ENCODE measurements at places on chromosomes 3 and 15.

DNA sequence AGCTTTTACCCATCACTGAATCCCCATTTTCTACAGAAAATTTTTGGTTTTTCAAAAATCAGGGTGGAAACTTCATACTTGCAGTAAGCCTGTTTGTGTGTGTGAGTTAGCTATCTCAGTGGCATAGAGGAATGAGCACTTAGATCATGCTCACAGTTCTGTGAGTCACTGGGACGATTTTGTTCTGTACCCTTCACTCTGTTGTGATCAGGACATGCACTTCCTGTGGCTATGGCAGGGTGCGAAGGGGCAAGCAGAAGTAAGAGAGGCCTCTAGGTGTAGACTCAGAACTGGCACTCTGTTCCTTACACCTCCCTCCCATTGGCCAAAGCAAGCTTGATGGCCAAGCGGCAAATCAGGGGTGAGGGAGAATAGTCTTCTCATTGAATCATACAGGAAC is 11.6 kb downstream of the NIPA2 start:
- no peak for DNase-seq

DNA sequence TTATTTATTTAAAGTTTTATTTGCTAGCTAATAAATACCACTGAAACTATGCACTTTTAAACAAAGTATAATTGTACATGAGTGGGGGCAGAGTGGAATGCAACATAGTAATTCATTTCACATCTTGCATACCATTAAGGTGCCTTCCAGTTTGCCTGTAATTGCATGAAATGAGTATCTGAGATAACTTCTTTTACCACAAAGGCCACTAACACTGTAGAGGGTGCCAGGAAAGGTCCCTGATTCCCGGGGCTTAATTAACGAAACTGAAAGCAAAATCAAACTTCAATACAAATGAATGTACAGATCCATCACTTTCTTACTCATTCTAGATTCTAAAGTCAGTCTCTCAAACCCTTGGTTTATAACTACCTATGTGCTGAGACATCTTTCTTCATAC is 2.1 kb downstream of the CD47 start:
- DNase-seq, result no peak

- no peak for DNase-seq
Measured at GRCh38 chr3:128448491-128448890, 18.2 kb downstream of the DNAJB8 start.

GRCh38 chr15:33078607-33079006 is 115.9 kb downstream of the FMN1 start:
- DNase-seq, result no peak

DNA sequence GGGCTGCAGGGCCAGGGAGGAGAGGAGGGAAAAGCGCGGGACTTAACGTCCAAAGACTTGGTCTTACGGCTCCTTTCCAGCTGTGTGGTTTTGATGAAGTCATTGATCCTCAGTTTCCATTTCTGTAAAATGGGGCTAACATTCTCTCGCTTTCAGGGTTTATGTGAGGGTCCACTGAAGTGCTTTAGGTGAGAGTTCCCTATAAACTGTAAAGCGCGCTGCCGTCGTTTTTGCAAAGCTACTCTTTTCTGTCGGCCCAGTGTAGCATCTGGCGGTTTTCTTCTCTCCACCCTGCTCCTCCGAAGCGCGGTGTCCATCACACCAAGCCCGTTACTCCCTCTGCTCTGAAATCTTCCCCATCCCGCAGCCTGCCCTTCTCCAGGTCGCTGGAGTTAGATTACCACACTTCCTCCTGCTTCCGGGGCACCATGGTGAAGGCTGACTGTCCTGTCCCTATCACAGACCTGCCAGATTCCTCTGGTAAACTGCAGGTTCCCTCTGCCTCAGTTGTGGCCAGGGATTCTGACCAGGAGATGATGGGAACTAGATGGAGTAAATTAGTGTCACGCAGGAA is 702 bp upstream of the DNAJC17 start:
- no peak for DNase-seq

- no peak for DNase-seq
Measured at GRCh38 chr15:100725121-100726069, 123.0 kb downstream of the ASB7 start.

- DNase-seq, result no peak
Measured at GRCh38 chr3:40099871-40100270, 209.6 kb upstream of the EIF1B start.

GRCh38 chr3:23592961-23593931 is 212.5 kb upstream of the UBE2E1 start:
- no peak for DNase-seq

DNA sequence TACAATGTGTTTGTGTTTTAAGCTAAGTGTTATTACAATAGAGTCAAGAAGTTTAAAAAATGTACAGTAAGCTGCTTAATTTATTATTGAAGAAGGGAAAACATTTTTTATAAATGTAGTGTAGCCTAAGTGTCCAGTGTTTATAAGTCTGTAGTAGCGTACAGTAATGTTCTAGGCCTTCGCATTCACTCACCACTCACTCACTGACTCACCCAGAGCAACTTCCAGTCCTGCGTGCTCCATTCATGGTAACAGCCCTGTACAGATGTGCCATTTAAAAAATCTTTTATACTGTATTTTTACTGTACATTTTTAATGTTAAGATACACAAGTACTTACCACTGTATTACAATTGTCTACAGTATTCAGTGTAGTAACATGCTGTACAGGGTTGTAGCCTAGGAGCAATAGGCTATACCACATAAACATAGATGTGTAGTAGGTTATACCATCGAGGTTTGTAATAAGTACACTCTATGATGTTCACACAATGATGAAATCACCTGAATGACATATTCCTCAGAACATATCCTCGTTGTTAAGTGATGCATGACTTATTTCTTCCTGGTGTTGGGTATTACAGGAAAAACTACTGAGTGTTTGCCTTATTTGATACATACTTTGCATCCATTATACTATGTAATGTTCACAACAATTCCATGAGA is 156.6 kb upstream of the NUDT16 start:
- DNase-seq, result no peak

DNA sequence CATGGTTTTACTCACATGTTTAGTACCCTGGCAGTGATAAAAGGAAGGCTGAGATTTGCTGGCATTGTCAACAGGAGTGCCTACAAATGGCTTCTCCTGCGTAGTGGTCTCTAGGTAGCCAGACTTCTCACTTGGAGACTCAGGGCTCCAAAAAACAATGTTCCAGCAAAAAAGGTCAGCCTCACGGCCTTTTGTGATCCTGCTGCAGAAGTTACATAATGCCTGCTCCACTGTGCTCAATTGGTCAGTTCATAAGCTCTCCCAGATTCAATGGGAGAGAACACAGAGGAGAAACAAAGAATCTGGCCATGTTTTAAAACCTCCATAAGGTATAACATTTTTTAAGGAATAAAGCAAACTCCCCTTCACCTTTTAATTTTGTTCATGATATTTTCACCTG is 76.1 kb upstream of the CMSS1 start:
- no peak for DNase-seq

- no peak for DNase-seq
Measured at GRCh38 chr15:28106294-28107110, 7.4 kb upstream of the OCA2 start.

DNA sequence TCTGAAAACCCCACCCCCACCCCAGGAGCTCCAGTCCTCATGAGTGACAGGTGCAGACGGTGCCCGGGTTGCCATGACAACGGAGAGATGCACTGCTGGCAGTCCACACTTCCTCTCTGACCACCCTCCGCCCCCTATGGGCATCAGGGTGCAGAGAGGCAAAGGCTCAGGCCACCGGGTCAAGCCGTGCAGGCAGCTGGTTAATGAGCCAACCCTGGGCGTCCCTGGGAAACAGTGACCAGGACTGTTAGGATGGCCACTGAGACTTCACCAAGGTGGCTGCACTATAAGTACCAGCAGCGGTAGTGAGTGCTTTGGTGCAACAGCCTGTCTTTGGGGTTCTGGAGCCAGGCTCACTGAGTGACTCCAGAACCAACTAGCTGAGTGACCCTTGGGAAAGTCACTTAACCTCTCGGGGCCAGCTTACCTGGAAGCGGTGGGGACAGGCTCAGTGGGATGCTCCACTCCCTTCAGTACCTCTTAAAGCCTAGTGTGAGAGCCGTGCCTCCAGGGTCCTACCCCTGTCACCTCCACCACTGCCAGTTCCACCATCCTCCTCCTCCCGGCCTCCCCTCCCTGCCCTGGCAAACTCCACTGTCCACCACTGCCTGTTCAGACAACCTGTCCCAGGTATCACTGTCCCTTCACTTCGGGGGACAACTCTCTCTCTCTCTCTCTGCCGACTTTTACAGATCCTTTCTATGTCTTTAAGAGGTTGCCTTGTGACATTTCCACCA is 121.0 kb upstream of the PRR20G start:
- DNase-seq, result no peak

DNA sequence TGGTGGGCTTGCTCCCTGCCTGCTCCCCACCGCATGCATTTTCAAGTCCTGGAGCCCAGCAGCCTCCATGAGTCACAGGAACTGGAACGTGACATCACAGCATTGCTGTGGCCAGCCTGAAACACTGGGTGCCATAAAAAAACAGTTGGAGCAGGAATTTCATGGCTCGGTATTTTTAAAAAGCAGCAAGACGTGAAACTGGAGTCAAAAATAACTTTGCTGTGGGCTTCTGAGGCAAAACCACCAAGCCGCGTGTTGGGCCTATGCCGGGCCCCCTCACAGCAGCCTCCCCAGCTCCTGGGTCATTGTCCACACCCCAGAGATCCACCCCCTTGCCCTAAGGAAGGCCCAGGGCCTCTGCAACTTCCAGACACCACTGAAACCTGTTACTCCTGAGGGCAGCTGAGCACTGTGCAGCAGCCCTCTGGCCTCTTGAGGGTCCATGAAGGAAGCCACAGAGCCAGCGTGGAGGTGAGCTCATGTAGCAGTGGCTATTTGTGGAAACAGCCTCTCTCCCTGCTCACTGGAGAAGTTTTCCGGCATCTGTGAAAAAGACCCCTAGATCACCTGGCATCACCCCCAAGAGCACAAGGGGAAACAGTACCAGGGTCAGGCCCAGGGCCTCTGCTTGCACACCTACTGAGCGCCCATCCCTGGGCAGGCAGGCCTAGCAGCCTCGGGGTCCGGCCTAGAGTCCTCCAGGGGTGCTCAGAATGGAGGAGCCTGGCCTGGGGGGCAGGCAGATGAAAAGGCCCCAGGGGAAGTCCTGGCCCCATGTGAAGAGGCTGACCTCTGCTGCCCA is 34.0 kb upstream of the DUSP7 start:
- peak; percentile 40 for DNase-seq

GRCh38 chr3:146221276-146221675 is 29.6 kb downstream of the PLSCR4 start:
- no peak for DNase-seq

GRCh38 chr3:8623741-8624140 is 20.9 kb downstream of the SSUH2 start:
- DNase-seq, result peak; percentile 43

DNA sequence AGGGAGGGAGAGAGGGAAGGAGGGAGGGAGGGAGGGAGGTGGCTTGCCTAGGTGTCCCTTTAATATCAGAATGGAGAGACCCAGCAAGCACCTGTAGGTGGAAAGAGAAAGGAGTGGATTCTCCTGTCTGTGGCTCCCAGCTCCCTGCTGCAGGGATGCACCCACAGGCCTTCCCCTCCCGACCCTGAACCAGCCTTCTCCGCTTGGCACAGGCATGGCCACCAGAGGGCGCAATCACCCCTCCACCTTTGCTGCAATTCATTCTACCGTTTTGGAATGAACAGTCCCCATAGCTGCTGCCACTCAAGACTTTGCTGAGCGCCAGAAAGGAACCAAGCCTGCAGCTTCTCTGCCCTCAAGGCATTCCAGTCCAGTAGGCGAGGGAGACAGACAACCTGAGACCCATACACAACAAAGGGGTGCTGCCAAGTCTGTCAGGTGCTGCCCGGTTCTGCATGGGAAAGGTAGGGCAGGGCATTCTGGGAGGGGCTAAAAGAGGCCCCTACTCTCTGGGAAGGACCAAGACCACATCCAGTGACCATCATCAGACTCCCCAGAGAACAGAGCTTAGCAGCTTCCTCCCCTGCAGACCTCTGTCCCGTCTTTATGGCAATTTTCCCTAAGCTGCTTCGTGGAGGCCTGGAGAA is 4.9 kb downstream of the TLR9 start:
- DNase-seq, result peak; percentile 92

DNA sequence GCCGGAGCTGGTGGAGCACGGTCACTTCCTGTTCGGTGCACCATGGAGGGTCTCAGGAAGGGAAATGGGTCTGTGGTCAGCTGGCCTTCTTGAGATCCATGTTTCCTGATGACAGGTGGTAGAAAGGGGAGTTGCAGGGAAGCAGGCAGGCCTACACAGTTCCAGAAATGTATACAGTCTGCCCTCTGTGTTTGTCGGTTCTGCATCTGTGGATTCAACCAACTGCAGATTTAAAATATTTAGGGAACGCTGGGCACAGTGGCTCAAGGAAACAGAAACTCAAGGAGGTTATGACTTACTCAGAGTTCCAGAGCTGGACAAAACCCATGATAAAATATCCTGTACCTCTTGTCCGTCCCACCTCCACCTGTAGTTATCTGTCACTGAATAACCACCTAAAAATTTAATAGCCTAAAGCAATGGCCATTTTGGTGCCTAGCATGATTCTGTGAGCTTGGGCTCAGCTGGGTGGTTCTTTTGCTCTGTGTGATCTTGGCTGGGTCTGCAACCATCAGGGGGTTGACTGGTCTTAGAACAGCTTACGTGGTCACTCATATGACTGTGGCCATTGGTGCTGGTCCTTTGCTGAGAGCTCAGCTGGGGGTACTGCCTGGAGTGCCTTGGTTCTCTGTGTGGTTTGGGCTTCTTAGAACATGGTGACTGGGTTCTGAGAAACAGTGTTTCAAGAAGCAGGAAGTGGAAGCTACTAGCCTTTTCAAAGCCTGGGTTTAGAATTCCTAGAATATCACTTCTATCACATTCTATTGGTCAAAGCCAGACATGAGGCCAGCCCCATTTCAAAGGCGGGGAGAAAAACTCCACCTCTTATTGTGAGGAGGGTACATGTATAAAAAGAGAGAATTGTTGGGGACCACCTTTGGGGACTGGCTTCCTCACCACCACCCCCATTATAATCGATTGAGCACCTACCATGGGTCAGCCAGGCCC is 239.7 kb upstream of the BHLHE40 start:
- peak; percentile 43 for DNase-seq

DNA sequence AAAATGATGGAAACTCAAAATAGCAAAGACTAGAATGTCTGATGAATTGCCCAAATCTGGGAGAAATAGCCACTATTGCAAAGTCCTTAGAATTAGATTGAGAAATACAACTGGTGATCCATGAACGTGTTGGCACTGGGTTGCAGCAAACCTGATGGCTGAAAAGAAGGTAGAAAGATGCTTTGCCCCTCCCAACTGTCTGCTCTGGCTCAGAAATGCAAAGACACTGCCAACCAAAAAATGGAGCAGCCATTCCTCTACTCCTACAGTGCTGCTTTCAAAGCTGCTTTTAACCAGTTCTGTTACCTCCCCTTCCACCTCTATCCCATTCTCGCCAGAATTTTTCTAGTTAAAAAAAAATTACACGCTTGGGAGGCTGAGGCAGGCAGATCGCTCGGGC is 60.7 kb downstream of the CPA3 start:
- DNase-seq, result no peak

All from adrenal gland (tissue), 19 donors.